Esophagus squamous epithelium (tissue), 5 donors: ENCODE measurements at places on chromosomes 3 and 15. TPM values are rescaled to one million over a fixed set of nuclear protein-coding genes. Genes with fewer than 3 reads are reported as not detected.

The NANOGP8 gene
- total RNA-seq, result not detected

- DNase-seq, result no peak
These were observed 212.4 kb downstream of the OPA1 start for GRCh38 chr3:193805448-193805847.

DNA sequence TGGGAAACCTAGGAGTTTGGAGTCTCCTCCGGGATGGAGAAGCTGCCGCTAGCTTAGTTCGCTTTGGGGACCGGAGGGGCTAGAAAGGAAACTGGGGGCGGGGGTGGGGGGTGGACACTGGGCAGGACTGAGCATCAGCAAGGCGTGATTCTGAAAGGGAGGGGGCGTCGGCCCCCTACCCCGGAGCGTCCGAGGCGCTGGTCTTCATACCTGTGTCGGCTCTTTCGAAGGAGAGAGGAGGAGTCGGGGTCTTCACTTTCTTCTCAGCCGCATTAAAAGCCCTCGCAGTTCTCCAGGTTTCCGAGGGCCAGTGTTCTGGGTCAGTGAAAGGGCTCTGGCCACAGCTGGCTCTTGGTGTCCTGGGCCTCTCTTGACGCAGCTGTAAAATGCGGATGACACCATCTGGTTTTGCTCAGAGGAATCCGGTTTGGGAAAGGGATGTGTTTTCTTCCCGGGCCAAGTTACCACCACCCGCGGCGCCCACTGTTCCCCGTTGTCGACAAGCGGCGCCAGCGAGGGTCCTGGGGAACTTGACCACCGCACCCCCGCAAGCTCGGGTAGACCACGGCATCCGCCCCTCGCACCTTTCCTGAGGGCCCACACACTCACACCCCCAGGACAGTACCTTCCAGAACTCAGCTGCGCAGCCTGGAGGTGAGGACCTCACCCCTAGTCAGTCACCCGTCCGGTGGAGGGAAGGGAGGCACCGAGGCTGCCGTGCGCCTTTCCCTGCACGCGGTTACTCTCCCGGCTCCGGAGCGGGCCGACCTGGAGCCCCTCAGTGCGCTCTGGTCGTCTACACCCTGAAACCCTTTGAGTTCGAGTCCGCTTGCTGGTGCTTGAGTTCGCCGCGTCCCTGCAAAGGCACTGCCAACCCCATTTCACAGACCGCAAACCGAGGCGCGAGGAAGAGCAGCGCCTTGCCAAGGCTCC lies 660 bp downstream of the CCK start:
- no peak for DNase-seq

GRCh38 chr15:96736384-96736783 lies 405.9 kb downstream of the NR2F2 start:
- no peak for DNase-seq

GRCh38 chr3:107523289-107523538 lies 452 bp downstream of the BBX start:
- DNase-seq, result no peak
